NAMALWA (cell line): ENCODE measurements at places on chromosomes 16 and 17.

DNA sequence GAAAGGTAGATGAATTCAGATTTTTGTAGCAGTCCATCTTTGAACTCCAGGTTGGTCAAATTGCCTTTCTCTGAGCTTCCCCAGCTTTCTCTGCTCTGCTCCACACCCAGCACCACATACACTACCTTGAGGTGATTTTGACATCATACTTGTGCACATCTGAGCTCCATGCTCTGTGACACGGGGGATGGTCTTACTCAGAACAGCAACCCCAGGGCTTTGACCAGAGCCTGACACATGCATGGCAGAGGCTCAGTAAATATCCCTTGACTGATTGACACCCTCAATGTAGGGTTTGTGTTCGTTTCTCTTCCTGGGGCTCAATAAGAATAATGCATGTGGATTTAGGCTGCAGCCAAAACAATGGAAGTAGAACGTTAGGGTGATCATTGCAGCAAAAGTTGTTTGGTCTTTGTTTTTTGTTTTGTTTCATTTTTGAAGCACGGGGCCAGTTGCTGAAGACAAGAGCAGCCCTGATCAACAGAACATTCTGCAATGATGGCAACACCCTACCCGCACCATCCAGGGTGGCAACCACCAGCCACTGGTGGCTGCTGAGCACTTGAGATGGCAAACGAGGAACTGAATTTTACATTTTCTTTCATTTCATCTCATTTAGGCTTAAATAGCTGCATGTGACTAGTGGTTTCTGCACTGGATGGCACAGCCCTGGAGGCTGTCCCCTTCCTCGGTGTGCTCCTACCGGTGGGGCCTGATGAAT, 224.8 kb upstream of the TNRC6C start:
- DNase-seq = no peak

GRCh38 chr16:25031441-25032307, 16.5 kb upstream of the ARHGAP17 start:
- peak; percentile 98 for DNase-seq

DNA sequence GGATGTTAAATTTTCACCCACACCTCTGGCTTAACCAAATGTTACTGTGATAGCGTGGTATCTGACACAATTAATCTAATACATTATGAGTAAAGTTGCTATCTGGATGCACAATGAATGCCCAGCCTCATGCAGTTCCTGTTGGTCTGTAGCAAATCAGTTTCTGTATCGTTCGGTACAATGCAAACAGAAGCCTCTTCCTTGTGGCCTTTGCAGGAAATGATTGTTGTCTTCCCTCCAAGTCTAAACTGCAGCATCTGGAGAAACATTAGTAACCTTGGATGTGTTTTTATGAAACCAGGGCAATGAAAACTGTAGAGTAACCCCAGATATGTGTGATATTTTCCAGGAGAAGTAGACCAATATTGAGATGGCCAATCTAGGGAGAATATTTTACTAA, 46.8 kb downstream of the CYB561 start:
- no peak for DNase-seq

- DNase-seq = no peak
Measured at GRCh38 chr16:69190046-69190588, 3.2 kb downstream of the SNTB2 start.

DNA sequence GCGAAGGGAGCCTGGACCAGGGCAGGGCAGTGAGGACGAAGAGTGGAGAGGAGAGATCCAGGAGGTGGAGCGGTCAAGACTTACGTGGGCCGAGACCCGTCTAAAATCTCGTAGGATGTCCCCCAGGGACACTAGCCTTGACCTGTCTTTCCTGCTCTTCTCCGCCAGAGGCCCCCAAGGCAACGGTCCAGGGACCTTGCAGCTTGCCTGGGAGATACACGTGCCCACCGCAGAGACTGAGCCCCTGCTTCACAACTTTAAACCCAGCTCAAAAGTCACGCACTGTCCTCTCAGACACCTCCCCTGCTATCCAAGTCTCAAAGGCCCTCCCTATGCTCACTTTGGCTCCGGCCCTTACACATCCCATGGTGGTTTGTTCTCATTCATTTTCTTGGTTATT, 9.4 kb downstream of the TIGD7 start:
- DNase-seq = no peak

DNA sequence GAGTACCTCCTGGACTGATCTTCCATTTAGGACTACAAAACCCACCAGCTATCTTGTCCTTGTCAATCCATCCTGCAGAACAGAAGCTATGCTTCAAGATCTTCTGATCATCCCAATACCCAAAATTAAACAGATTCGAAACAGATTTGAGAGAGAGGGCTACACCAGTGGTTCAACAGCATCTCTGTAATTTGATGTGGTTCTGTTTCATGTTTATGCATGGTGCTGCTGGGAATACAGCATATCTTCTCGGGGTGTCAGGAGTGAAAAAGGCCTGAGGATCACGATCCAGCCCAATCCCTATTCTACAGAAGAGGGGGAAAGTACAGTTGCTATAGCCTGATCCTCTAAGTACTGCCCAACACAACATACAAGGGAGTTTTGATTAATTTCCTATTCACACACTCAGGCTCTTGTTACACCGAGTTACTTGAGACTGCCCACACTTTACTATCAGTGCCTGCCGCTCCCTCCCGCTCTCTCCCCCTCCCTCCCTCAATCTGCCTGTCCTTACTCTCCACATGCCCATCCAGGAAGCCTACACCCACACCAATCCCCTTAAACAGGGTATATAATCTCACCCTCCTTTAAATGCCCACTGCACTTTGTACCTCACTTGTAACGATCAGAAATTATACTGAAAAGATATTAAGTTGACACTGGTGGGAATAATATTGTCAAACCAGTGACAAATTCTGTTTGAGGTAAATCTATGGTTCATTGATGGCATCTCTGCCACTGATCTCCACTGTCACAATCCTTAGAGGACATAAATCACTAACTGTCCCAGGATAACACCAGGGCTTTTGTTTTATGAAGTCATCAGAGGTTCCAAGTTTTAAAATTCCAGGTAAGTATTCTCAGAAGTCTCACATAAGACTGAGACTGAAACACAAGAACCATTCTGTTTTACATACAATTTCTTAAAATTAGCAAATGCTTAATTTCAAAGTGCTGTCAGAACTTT, 89.3 kb upstream of the PLEKHM1 start:
- no peak for DNase-seq
